Activated CD8-positive, alpha-beta memory T cell treated with anti-CD3 and anti-CD28 coated beads for 1 hour (primary cell): ENCODE measurements at places on chromosomes 2 and 18.

- no peak for DNase-seq
These were observed 150.6 kb upstream of the EPC2 start for GRCh38 chr2:148493822-148494563.

GRCh38 chr2:216695401-216695821 lies at the start of gene IGFBP5:
Gene IGFBP5, minus strand, starts transcription at chr2:216695549. Its CDS starts 774 bp downstream, at chr2:216694775.
- DNase-seq: no peak

DNA sequence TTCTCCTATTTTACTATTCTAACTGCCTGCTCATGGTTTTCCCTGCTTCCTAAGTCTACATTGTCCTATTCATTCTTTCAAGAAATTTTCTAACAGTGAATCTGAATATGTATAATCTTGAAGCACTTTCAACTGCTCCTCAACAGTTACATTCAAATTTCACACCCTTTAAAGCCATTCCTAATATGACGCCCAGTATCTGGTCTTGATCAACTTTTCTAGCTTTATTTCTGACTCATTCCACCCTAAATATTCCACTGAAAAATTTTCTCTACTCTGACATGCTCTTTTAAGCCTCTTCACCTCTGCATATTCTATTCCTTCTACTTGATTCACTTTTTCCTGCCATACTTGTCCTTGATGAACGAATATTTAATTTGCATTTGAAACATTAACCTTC lies 1893.9 kb upstream of the PIK3C3 start:
- no peak for DNase-seq

GRCh38 chr2:132815516-132815915 lies 145.5 kb upstream of the LYPD1 start:
- no peak for DNase-seq

GRCh38 chr2:127527001-127527804 lies 914 bp upstream of the IWS1 start:
- DNase-seq: no peak
